ENCODE measurements at places on chromosomes 6 and 20.
A peak's percentile ranks its signal among the peaks of the same experiment; 100 is the strongest.

DNA sequence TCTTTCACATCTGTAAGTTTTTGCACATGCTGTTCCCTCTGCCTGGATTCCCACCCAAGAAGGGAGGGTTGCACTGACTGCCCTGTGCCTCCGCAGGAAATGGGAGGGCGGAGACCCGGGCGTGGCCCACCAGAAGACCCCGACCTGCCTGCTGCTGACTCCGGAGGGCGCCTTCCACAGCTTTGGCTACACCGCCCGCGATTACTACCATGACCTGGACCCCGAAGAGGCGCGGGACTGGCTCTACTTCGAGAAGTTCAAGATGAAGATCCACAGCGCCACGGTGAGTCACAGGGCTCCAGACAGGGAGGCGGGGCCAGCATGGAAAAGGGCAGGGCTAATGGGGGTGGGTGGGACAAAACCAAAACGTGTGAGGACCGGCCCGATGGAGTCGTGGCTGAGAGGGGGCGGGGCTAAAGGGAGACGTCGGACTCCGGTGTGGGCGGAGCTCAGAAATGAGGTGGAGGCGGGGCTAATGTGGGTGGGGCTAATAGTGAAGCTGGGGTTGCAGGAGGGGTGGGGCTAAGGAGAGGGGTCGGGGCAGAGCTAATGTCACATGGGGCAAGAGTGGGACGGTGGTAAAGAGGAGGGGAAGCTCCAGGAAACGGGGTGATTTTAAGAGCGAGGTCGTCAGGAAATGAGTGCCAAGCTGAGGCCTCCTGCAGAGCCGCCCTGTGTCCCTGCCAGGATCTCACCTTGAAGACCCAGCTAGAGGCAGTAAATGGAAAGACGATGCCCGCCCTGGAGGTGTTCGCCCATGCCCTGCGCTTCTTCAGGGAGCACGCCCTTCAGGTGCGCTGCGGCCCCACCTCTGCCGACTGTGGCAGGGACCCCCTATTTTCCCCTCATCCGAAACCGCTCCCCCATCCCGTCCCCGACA, 12.6 kb downstream of the HSPA12B start:
- DNase-seq, result no peak

GRCh38 chr6:168838037-168838399, 397.0 kb downstream of the SMOC2 start:
- no peak for DNase-seq

GRCh38 chr6:10383331-10384090, 31.4 kb downstream of the TFAP2A start:
- DNase-seq, result no peak

- DNase-seq, result no peak
Measured at GRCh38 chr20:49452011-49452482, 30.4 kb downstream of the KCNB1 start.

GRCh38 chr6:81300961-81301360, 451.5 kb downstream of the TENT5A start:
- DNase-seq, result no peak

DNA sequence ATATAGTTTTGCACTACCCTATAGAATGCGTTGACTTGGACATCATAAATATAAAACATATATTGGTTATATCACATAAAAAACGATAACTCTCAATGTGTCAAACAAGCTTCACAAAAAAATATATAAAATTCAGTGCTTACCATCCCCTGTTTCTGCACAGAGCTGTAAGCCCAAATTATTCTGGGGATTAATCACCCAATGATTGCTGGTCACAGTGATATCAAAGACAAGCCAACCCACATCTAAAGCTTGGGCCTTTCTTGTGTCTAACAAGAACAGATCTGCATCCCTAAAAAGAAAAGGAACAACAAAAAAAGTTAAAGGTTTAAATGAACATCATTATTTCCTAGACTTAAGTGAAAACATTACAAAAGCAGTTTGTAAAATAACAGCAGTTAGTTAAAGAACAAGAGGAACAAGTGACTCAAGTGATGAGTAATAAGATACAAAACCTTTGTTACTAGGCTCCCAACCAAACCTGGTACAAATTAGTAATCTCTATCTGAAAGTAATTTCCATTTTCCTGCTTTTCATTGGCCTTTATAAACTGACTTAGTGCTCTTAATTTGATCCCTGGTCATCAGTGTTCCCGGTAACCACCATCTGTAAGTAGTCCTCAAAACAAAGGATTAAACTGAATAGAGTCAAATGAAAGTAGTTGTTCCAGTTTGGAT, 81.1 kb downstream of the BMP5 start:
- peak; percentile 86 for DNase-seq

DNA sequence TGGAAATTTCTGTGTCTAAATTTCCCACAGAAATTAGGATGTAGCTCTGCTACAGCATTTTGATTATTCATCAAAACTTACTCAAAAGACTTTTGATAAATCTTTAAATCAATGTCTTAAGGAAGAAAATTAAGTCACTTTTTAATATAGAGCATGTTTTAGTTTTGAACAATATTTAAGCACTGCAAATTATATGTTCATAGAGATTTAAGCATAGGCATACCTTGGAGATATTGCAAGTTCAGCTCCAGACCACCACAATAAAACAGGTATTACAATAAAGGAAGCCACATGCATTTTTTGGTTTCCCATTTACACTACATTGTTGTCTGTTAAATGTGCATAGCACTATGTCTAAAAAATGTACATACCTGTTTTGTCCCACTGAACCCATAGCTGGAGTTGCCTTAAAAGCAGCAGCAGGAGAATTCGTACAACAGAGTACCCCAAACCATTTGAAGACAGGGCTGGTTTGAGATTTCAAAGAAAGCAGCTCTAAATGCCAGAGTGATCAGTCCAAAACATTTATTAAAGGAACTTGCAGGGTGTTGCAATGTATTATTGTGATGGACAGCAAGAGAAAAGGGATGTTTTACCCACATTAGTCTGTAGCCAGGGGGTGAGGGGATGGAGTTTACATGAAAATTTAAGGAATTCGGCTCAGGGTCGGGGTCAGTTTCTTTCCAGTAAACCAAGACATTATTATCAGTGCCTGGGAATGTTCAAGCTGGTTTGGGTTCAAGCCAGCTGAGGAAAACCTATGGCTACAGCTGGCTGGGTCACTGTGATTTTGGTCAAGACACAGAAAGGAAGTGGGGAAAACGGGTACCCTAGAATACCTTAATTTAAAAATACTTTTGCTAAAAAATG, 6.3 kb upstream of the LOC128125822 start:
- no peak for DNase-seq

GRCh38 chr20:62487-62886, 25.0 kb upstream of the DEFB125 start:
- no peak for DNase-seq
